Activated T-helper 1 cell treated with anti-CD3 and anti-CD28 coated beads, Interleukin-2, amount 50 U/mL, for 16 hours (primary cell): ENCODE measurements at places on chromosomes 1 and 21.

GRCh38 chr1:109527846-109528695 is 11.6 kb upstream of the GPR61 start:
- no peak for DNase-seq

- no peak for DNase-seq
These were observed 17.2 kb downstream of the DSCAM start for GRCh38 chr21:40829791-40830190.

GRCh38 chr1:89754518-89754917 is 66.3 kb upstream of the LRRC8D start:
- DNase-seq, result no peak

GRCh38 chr21:36887963-36888362 is 78.5 kb downstream of the HLCS start:
- no peak for DNase-seq

DNA sequence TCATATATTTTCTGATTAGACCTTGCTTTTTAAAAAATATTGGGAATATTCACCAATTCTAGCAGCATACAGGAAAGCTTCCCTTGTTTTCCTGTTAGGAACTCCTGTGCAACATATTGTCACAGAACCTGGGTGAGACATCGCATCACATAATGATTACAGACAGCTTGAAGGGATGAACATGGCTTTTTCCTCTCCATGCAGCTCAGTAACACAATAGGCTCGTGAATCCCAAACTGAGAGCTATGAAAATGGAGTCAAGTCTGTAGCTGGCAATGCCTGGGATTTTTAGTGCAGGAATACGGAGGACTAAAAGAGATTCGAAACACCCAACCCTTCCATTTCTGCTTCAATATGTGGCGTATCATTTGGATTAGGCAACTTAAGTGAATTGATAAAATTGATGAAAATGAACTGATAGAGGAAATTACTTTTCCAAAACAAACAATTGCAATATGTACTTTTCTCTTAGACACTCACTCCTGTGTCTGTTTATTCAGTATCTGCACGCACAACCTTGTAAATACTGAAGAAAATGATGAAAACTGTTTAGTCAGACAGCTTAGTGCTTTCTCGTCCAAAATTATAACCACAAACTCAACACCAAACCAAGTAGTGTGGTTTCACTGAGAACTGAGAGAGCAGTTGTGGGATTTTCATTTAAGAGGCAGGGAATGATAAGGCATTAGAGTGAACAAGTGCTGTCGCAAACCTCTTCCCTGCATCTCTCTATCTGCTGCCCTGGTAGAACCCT is 250.4 kb downstream of the PTBP2 start:
- no peak for DNase-seq

GRCh38 chr1:12296623-12297022 is 66.8 kb downstream of the VPS13D start:
- no peak for DNase-seq

- no peak for DNase-seq
These were observed 69.0 kb upstream of the NFIA start for GRCh38 chr1:61013189-61013945.

- no peak for DNase-seq
These were observed 38.6 kb downstream of the LHX9 start for GRCh38 chr1:197955486-197956394.

- DNase-seq, result no peak
These were observed 155.0 kb downstream of the PLXNA2 start for GRCh38 chr1:208089149-208089548.

- DNase-seq, result no peak
These were observed 86.9 kb downstream of the ADARB1 start for GRCh38 chr21:45161038-45161945.

GRCh38 chr1:197183195-197183748 is 36.8 kb upstream of the ASPM start:
- no peak for DNase-seq

DNA sequence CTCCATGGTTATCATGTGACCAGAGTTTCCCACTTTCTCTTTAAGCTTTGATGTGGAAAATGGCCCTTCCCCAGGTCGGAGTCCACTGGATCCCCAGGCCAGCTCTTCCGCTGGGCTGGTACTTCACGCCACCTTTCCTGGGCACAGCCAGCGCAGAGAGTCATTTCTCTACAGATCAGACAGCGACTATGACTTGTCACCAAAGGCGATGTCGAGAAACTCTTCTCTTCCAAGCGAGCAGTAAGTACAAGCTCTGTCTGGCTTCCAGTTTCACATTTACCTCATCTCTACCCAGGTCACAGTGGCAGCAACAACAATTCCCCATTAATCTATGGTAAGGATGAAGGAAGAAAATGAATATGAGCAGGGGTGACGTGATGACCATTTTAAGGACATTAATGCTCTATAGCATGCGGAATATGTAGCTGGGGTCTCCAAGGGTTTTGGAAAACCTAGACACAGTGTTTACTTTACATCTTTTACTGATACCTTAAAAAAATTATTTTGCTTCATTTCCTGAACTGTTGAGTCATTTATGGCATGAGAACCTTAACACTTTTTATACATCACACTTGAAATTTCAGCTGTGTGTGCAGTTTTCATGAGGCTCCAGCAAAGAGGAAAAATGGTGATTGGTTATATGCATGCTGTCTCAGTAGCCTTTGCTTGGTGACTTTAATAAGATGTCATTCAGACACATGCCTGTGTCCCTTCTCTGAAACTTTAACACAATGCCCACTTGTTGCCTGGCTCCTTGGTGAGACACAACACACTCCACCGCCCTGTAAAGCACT is 286.3 kb upstream of the SGIP1 start:
- DNase-seq, result peak; percentile 23

DNA sequence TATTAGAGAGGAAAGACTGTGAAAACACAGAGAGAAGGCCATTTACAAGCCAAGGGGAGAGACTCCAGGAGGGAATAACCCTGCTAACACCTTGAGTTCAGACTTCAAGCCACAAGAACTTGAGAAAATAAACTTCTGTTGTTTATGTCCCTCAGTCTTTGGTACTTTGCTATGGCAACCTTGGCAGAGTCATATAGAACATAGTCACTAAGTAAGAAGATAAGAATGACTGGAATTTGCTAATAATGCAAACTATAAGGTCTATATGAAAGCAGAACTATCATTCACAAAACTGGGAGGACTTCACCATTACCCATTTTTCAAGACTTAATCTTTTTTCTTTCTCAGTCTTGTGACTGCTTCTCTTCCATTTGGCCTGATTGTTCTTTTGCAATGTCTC is 767.3 kb upstream of the ADAMTS5 start:
- DNase-seq, result no peak

- DNase-seq, result no peak
These were observed 1.4 kb downstream of the ZNF670 start for GRCh38 chr1:247077213-247077612.

DNA sequence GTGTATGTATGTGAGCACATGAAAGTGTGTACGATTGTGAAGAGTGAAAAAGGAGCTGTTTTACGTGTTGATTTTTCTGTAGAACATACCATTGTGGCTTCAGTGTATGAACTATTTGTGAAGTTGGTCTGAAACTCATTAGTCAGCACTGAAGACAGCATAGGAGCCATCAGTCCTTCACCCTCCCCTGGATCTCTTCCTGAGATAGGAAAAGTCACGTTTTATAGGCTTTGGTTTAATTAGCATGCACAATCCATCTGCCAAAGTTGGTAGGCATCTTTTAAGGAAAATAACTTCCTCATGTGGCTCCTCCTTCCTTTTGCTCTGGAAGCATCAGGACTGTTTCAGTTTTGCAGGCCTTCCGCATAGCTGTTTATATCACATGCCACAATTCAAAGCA is 1.4 kb upstream of the RABIF start:
- DNase-seq, result no peak

- no peak for DNase-seq
These were observed 98.3 kb downstream of the DUSP10 start for GRCh38 chr1:221643404-221644144.

- no peak for DNase-seq
These were observed 106.9 kb downstream of the ZNF281 start for GRCh38 chr1:200302921-200303290.

- no peak for DNase-seq
These were observed 49.2 kb downstream of the C8B start for GRCh38 chr1:56916630-56917029.
